ENCODE measurements at places on chromosomes 5 and 9.

DNA sequence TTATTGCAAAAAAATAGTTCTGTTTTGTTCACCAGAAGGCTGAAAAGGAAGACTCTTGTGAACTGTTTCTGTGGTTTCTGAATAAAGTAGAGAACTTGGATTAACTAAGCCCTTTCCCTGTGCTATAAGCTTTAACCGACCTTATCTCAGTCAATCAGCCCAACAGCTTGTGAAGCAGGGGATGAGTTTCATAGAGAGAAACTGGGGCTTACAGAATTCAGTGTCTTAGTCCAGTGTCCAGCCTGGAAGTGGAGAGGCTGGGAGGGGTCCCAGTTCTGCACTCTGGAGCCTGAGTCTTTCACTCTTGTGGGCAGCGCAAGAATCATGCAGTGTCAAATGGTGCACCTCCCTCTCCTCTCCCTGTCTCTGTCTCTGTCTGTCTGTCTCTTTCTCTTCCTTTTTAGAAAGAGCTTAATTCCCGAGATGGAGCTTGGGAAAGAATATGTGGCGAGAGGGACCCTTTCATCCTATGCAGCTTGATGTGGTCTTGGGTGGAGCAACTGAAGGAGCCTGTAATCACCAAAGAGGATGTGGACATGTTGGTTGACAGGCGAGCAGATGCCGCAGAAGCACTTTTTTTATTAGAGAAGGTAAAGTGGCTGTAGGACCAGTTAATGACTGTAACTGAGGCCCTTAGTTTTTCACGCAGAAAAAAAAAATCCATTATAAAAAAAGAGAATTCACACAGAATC is 17.0 kb downstream of the PTPDC1 start:
- no peak for DNase-seq

- DNase-seq = no peak
These were observed at the start of gene RNF183 for GRCh38 chr9:113302792-113303418. TSS of gene RNF183 (minus strand) at chr9:113303376. CDS start at chr9:113298184, 5,192 bp downstream.

DNA sequence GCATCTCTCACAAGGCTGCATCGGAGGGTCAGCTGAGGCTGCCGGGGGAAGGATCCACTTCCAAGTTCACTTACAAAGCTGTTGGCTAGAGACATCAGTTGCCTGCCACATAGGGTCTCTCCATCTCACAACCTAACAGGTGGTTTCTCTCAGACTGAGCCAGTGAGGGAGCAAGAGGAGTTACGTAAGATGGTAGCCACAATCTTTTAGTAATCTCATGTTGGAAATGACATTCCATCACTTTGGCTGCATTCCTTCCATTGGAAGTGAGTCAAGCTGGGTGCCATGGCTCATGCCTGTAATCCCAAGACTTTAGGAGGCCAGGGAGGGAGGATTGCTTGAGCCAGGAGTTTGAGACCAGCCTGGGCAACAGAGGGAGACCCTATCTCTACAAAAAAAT is 7.4 kb upstream of the GRK6 start:
- no peak for DNase-seq

- DNase-seq = peak; percentile 32
These were observed 188.9 kb upstream of the RPS23 start for GRCh38 chr5:82466986-82467561.

DNA sequence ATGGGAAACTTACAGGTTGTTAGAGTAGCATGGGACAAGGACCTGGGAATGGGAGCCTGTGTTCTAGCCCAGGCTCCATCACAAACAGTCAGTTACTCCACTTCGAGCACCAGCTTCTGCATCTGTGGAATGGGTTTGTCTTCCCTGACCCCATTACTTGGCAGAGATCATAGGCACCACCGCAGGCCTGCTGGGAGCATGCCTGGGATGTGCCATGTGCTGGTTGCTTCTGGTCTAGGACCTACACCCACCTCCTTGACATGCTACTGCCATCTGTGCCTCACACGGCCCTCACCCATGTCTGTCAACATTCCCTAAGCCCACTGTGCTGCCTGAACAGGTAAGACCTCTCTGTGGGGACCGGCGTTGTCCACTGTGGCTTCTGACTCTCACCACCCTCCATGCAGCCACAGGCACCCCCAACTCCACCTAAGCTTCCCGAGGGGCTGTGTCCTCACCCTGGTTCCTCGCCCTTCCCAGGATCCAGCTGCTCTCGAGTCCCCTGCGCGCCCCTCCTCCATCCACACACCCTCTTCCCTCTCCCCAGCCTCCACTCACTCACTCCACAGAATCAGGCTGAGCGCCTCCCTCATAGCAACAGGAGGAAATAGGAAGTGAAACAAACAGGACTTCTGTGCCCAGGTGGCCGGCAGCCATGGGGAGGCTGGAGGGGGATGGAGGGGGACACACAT is 85.9 kb upstream of the FAM120A start:
- no peak for DNase-seq

GRCh38 chr9:87119328-87119881 is 172.1 kb upstream of the GAS1 start:
- DNase-seq = peak; percentile 51

- DNase-seq = no peak
These were observed 36.1 kb upstream of the COL5A1 start for GRCh38 chr9:134605351-134605965.

DNA sequence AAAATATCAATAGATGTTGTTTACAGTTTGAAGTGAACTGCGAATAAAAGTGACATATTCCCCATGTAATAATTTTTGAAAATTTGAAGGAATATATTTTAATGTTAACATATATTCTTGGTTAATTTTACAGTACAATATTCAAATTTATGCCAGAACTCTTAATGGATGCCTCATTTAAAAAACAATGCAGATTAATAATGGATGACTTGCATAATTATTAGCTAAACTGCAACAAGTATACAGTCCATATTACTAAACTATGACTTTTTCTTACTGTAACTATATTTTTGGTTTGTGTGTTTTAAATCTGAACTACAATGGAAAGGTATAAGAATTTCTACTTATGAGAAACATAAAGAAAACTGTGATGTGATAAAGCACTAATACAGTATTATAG is 1390.1 kb downstream of the PTPRD start:
- no peak for DNase-seq

- no peak for DNase-seq
These were observed 49.2 kb downstream of the ROR2 start for GRCh38 chr9:91900797-91901177.

- no peak for DNase-seq
These were observed 69.6 kb downstream of the CWC27 start for GRCh38 chr5:64838376-64838775.

DNA sequence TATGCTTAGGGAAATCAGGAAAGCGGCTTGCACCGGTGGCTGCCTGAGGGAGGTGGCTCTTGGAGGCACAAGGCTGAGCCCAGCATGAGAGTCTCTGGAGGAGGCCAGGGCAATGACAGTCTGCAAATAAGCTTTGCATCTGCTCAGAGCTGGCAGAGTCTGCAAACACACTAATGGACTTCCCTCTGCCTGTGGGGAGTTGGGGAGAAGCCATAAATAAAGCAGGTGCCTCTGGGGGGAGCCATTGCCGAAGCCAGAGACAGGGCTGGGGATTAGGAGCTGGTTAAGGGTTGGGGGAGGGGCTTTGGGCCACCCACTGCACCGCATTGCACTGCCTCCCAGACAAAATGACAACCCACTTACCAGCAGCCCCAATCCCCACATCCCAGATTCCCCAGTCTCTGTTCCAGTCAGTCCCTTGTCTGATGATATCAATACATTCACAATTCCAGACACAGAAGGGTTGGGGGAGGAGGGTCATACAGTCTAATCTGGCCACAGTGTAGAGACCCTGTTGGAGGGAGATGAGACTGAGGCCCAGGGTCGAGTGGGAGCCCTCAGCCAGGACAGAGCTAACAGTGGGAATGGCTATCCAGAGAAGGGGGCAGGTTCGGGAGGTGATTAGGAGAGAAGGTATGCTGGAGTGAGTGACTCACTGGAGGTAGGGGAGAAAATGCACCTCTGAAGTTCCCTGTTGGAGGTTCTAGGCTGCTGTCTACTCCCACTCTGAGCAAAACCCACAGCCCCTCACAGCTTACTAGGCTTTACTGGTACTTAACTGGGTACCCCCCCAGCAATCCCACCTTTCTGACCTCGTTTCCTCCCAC is 53.7 kb downstream of the PAX5 start:
- no peak for DNase-seq

GRCh38 chr5:87113861-87114260 is 153.8 kb upstream of the RASA1 start:
- no peak for DNase-seq

GRCh38 chr5:68396722-68397121 is 181.2 kb downstream of the PIK3R1 start:
- no peak for DNase-seq

- DNase-seq = no peak
These were observed 192.1 kb upstream of the TRIM32 start for GRCh38 chr9:116494815-116495634.

GRCh38 chr5:30832519-30832918 is 361.0 kb upstream of the CDH6 start:
- no peak for DNase-seq

DNA sequence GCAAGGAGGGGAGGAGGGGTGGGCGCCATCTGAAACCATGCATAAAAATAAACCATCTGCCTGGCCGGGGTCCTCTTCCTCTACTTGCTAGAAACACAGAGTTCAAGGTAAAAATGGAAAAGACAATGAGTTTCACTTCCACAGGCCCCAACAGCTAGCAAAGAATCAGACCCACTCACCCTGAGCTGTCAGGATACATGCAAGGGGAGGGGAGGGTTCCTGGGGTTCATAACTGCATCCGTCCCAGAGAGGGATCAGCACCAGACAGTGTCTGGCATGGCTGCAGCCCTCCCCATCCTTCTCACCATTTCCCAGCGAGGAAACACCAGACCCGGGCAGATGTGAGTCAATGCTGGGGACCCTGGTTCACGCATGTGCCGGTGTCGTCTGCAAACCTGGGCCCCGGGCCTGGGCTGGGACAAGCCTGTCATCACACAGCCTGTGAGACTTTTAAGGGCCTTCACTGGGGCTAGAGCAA is 55.4 kb downstream of the SEMA4D start:
- DNase-seq = no peak

- no peak for DNase-seq
These were observed 443.5 kb downstream of the PLK2 start for GRCh38 chr5:58016358-58016757.

DNA sequence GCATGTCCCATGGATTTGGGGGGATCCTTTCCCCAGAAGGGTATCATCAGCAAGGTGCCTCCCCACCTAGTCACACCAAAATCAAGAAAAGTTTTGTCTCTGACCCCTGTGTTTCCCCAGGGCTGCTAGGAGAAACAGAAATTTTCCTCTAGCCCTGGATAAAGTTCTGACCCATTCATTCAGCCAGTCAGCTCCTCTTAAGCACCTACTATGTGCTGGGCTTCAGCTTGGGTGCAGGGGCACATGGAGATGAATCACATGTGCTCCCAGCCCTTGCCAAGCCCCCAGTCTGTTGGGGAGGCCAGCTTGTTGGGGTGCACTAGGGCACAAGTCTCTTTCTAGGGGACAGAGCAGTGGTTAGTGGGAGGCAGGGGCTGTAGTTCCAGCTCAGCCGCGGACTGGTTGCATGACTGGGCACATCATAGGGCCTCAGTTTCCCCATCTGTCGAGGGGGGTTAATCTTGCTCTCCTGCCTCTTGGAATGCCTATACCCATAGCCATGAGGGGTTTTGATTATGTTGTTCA is 3.9 kb downstream of the DAB2IP start:
- no peak for DNase-seq

- no peak for DNase-seq
These were observed 96.9 kb upstream of the KLF4 start for GRCh38 chr9:107586493-107586892.

- peak; percentile 47 for DNase-seq
These were observed 27.0 kb upstream of the ERGIC1 start for GRCh38 chr5:172806897-172807672.

DNA sequence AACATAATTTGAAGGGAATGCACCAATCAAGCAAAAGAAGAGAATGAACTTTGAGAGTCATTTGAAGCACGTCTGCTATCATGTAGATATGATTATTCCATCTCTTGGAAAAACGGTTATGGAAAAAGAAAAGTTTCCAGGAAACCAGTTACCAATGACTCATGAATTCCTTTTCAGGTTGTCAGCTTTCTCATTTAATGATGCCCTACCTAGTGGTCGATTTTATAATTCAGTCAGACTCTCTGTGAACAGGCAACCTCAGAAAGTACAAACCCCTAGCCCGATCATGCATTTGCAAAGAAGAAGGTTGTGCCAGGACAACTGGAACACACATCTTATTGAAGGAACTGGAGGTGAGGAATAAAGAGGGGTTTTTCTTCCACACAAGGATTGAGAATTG is 355.1 kb upstream of the GRIA1 start:
- DNase-seq = no peak

GRCh38 chr5:122056913-122057312 is 21.1 kb downstream of the LOX start:
- DNase-seq = no peak

GRCh38 chr9:126965541-126966428 is 51.2 kb downstream of the RALGPS1 start:
- no peak for DNase-seq

GRCh38 chr5:147287110-147287509 is 52.3 kb downstream of the STK32A start:
- DNase-seq = no peak

GRCh38 chr9:108904161-108904560 is 29.8 kb downstream of the ELP1 start:
- no peak for DNase-seq

DNA sequence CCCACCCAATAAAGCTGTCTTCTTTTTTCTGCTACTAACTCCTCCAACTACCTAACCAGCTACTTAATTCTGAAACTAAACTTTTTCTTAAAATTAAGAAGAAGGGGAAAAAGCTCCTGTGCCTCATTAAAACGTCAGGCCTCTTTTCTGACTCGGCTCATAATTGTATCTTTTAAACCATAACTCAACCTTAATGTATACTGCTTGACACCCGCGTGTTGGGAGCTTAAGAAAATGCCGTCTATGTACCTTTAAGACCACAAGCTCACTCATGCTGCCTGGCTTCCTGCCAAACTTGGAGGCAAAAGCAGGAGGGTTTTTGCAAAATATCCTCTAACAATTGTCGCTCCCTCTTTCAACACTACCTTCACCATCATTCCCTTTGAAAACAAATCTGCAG is 5.0 kb downstream of the EBF1 start:
- no peak for DNase-seq

- DNase-seq = no peak
These were observed 62.8 kb downstream of the ERBIN start for GRCh38 chr5:65989158-65989557.

DNA sequence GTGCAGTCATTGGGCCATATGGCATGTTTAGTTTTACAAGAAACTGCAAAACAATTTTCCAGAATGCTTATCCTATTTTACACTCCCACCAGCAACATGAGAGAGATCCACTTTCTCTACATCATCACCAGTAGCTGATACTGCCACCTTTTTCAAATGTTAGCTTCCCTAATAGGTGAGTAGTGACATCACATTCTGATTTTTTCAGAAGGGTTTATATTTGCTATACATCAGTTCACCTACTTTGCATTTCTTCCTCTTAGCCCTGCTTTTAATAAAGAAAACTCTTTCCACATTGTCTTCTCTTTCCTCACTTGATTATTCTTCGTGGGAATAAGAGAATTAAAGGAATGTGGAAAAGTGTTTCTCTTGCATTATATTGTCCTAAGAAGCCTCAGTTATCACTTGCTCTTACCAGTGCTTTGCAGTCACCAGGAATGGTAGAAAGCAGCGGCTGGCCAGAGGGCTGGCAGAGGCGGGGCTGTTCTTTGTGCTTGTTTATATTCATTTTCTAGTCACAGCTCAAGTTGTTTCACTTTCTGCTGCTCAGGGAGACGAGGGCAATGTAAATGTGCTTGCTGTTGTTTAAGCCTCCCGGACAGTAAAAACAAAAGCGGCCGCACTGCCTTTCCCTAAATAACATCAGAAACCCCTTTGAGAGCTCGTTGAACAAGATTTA is 164.8 kb downstream of the HSD17B3 start:
- peak; percentile 60 for DNase-seq

Data from urinary bladder (tissue), 4 donors.